ENCODE measurements at places on chromosomes 6 and 20.

DNA sequence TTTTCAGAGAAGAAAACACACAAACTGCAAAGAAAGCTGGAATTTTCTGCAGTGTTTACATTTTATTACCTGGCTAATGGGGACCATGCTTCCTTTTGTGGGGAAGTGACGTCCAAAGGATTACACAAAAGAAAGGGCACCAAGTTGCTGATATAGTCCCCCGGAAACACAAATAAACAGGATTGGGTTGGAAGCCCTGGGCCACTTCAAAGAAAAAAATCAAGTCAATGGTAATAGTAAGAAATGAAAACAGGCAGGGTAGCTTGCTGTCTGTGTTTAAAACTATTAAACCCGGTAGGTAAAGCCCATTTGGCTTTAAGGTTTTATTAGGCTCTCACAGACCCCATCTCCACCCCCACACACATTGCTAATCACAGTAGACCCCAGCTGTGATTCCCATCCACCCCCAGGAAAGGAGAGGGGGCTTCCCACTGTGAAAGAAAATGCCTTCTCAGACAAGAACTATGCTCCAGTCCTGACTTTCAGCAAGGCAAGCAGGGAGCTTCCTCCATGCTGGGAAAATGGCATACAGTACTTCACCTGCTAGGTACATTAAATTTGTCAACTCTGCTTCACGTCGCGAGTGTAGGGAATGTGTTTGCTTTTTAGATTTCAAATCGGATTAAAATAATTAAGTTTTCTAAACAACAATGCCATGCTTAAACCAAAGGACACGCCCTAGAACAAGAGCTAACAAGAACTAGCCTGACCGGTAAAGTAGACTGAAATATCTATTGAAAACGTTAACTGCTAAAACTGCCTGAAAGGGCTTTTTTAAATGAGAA, 1.1 kb downstream of the PERP start:
- no peak for DNase-seq

GRCh38 chr6:20850686-20851416, 316.6 kb downstream of the CDKAL1 start:
- DNase-seq, result peak; percentile 16

DNA sequence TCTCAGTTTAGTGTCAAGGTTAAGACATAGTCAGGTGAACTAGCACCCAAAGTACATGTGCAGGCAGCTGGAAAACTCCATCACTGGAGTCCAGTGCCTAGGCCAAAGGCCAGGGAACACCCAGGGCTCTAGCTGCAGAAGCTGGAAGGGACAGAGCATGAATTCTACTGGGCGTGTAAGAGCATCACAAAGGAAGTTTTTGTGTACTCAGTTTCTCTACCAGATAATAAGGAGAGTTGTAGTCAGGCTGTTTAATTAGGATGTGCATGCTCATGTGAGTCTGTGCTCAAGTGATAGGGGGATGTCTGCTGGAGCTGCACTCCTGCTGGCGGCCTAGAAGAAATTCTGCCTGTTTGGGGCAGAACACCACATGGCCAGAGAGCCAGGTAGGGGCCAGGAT, 8.1 kb downstream of the L3MBTL1 start:
- DNase-seq, result no peak

- peak; percentile 67 for DNase-seq
Measured at GRCh38 chr6:121666814-121667213, 231.4 kb downstream of the GJA1 start.

- DNase-seq, result no peak
Measured at GRCh38 chr6:158861686-158862381, 42.7 kb upstream of the EZR start.
